CD8-positive, alpha-beta memory T cell (primary cell): ENCODE measurements at places on chromosomes 6 and 20.
A peak's percentile ranks its signal among the peaks of the same experiment; 100 is the strongest.

- DNase-seq: no peak
Observed at GRCh38 chr20:6909608-6910007, 142.1 kb downstream of the BMP2 start.

DNA sequence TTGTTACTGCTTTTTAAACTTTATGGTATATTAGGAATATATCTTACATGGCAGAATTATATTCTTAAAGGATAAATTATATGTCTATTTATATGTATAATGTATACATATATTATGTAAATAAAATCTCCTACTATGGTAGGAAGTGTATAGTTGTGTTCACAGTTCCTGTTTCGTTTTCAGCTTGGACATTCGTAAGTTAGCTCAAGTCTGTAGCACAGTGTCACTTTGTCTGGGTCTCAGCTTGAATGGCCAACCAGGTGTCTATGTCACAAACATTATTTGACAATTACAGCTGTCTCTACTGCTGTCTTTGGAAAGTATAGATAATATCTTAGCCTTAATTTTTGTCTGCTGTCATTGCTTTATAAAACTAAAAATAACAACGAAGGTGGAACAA, 303.9 kb downstream of the CDKAL1 start:
- no peak for DNase-seq

- no peak for DNase-seq
Observed at GRCh38 chr6:157848693-157849092, 25.6 kb downstream of the SNX9 start.

GRCh38 chr6:11076540-11076939, 17.1 kb upstream of the SMIM13 start:
- DNase-seq: no peak

GRCh38 chr6:132400883-132401617, at the start of gene MOXD1:
Gene MOXD1 (minus strand): TSS chr6:132401475. CDS start chr6:132401426, 49 bp downstream.
- no peak for DNase-seq

GRCh38 chr20:33178726-33179125, 10.8 kb downstream of the BPIFA2 start:
- DNase-seq: no peak

- DNase-seq: no peak
Observed at GRCh38 chr20:17177341-17177740, 49.5 kb upstream of the PCSK2 start.

GRCh38 chr6:144159742-144160141, 9.4 kb downstream of the STX11 start:
- no peak for DNase-seq

GRCh38 chr6:142378138-142378875, 76.5 kb downstream of the ADGRG6 start:
- no peak for DNase-seq

GRCh38 chr6:14511061-14511586, 393.6 kb downstream of the CD83 start:
- DNase-seq: no peak

- no peak for DNase-seq
Observed at GRCh38 chr6:44179072-44179536, 20.5 kb downstream of the CAPN11 start.

DNA sequence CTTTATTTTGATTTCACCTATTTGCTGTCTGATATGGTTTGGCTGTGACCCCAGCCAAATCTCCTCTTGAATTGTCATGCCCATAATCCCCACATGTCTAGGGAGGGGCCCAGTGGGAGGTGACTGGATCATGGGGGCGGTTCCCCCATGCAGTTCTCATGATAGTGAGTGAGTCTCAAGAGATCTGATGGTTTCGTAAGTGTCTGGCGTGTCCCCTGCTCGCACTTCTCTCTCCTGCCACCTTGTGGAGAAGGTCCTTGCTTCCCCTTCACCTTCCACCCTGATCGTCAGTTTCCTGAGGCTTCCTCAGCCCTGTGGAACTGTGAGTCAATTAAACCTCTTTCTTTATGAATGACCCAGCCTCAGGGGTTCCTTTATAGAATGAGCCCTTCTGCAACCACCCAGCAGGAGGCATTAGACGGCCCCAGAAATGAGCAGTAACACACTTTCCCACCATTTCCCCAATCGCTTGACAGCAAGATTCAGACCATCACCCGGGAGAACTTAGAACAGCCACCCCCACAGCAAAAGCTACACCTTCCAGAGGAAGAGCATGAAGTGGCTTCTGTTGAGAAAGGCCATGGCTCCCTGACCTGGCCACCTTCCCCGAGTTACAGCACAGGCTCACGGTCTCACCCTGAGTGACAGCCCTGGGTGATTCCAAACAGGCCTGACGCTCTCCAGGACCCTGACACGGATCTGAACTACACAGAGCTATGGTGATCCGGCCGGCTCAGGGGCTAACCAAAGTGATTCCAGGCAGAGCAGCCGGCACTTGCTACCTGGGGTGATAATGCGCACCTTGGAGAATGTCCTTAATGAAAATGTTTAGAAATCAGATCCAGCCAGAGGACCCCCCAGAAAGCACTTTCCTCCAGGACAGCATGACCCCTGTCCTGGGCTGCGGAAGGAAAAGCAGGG, 131.2 kb upstream of the CDH4 start:
- no peak for DNase-seq

DNA sequence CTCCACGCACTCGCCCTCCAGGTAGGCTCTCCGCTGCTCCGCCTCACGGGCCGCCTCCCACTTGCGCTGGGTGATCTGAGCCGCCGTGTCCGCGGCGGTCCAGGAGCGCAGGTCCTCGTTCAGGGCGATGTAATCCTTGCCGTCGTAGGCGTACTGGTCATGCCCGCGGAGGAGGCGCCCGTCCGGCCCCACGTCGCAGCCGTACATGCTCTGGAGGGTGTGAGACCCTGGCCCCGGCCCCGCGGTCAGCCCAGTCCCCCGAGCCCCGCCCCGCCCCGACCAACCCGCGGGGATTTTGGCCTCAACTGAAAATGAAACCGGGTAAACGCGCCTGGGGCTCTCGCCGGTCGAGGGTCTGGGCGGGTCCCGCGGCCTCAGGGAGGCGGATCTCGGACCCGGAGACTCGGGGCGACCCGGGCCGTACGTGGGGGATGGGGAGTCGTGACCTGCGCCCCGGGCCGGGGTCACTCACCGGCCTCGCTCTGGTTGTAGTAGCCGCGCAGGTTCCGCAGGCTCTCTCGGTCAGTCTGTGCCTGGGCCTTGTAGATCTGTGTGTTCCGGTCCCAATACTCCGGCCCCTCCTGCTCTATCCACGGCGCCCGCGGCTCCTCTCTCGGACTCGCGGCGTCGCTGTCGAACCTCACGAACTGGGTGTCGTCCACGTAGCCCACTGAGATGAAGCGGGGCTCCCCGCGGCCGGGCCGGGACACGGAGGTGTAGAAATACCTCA, 598 bp downstream of the HLA-B start:
- no peak for DNase-seq

DNA sequence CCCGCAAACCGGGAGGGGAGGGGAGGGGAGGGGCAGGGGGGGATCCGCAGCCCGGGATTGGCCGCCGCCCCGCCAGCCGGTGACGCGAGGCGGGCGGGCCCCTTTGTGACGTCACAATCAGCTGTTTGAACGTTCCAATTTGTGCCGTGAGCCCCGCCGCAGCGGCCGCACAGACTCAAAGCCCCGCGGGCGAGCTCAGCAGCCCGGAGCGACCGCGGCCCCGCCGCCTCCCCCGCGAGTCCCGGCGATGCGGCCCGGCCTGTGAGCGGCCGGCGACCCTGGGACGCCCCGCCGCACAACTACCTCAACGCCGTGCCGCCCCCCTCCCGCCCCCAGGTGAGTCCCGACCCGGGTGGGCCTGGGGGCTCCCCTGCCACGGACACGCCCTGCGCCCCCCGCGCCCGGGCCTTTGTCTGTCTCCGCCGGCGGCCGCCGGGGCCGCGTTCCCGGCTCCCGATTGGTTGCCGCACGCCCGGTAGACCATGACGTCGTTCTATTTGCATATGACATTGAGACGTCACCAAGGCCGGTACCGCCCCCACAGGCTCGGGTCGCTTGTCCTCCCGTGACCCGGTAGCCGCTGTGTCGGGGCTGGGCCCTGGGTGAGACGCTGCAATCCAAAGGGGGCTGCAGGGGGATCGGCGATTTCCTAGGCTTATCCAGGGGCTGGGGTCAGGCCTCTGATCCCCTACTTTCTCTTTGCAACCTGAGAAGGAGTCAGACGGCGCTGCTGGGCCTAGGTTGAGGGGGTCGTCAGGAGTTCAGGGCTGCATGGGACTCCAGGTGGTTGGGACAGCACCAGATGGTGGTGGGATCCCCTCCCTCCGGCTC, at the start of gene TP53INP2:
Gene TP53INP2, plus strand, starts transcription at position 168 of the 831 bp plus-strand sequence. CDS start 4,396 bp downstream, outside the sequence.
- DNase-seq: peak; percentile 90

DNA sequence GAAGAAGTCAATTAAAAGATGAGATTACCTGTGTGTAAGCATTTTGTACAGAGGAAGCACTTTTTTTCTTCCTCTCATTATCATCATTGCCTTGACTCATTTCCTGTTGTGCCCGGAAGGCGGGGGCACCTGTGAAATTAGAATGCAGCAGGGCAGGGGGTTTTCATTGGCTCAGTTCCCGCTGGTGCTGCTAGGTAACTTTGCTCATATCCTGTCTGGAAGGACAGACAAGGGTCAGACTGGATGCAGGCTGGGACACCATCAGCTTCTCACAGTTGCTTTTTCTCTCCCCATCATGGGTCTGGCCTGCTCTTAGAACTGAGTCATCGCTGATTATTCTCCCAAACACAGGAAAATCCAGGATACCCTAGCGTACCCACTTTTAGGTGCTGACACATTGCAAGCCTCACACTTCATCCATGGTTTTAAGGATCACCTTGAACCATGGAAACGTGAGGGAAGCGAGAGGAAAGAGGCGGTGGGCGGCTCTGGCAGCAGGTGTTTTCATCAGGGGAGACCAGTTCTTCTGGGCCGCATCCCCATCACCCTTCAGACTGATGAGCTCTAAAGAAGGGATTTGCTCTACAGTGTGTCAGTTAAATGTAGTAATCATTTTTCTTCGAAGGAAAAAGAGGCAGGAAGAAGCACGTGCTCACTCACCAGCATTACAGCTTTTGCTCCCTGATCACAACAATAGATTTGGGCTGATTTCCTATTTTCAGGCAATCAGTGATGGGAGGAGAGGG, 195.7 kb upstream of the SASH1 start:
- peak; percentile 50 for DNase-seq

GRCh38 chr20:59966428-59966827, 8.2 kb downstream of the CDH26 start:
- no peak for DNase-seq

- no peak for DNase-seq
Observed at GRCh38 chr20:55730321-55730720, 275.0 kb downstream of the CBLN4 start.

DNA sequence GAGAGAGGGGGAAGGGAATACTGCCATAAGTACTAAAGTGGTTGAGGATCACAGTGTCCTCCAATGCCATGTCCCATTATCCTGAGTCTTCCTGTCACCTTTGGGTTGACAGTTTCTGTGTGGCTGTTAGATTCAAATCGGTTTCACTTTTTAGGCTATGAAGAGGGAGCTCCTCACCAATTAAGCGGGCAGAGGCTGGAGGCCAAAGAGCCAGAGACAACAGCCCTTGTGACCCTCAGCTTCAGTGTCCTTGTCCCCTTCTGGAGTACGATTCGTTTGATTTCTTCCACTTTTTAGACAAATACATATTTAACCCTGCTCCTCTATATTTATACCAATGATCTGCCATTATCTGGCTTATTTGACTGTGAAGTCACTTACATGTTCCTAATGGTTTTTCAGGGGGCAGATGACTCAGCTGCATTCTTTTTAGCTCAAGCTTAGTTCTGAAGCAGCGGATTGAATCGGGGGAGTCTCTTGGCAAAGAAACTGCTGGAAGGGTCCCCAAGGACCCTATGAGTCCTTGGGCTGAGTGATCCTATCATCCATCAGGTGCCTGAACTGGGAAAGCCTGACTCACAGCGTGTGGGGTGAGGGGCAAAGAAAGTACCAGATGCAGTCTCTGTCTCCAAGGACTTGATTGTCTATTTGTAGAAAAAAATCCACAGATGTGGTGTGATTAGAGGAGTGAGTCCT, 18.2 kb downstream of the FERMT1 start:
- DNase-seq: no peak

DNA sequence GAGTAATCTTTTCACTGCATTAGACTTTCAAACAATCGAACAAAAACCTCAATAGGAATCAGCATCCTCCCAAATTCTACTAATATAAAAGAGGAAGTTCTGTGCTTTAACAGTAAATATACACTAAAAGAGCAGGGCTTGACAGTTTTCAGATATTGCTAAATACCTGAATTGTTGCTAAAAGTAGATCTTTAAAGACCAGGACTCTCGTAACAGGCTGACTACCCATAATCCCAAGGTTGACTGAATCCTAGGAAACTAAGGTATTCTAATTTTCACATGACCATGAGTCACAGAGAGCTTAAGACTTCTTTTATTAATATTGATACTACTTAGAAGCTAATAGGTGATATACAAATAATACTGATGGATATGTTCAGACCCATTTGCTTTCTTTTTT, 10.1 kb downstream of the CD164 start:
- DNase-seq: no peak

DNA sequence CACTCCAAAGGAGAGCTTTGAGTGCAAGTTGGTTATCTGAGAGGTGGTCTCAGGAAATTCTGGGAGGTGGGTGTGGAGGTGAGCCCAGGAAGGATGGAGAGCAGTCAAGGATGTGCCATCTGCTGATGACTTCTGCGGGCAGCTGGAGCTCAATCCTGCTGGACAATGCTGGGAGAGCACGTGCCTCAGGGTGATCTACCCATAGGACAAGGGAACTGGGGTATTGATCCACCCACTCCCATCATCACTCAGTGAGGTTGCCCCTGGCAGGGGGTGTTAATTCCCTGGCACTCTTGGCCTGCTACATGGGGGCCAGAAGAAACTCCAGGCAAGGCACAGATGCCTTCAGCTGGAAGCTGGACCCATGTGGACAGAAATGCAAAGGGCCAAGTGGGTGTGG, 7.1 kb upstream of the ZBP1 start:
- DNase-seq: no peak

DNA sequence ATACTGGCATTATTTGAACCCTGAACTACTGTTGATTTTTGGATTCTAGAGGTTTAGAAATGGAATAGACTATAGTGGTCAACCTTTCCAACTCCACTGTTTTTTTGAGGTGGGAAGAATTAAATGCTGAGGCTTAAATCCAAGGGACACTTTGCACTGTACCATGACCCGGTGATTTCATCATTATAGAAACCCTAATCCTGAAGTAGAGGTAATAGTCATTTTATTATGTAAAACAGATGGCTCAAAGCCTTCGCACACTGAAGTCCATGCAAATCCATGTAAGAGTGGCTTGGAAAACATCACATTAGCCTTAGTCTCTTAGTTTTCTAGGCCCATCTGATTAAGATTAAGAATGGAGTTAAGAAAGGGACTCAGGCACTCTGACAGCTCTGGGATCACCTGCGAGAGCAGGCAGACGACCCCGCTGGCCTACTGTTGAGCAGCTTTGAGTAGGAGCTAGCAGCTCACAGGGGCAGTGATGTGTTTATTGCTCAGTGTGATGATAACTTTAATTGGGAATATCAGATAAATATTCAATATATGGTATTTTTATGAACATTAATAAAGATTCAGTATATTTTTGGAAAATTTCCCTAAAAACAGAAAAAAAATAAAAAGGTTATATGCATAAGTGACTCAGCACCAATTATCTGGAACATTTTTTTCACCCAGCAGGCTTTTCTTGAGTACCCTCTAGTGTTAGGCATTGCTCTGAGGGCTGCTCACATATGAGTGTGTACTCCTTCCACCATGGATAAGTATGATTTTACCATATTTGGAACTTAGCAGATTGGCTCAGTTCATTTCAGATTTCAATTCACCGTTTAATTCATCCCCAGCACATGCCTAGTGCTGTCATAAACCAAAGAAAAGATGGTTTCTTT, 13.4 kb downstream of the SLX4IP start:
- DNase-seq: no peak

- DNase-seq: no peak
Observed at GRCh38 chr6:160330619-160331018, 17.6 kb upstream of the SLC22A3 start.

GRCh38 chr6:143652841-143653331, 24.9 kb upstream of the PHACTR2 start:
- DNase-seq: no peak
